Heart left ventricle (tissue), 16 donors: ENCODE measurements at places on chromosomes 6 and 20. TPM values are rescaled to one million over a fixed set of nuclear protein-coding genes. Genes with fewer than 3 reads are reported as not detected.

Gene IL20RA
- total RNA-seq, result 6.9 TPM

GRCh38 chr6:28709478-28710349, 184.0 kb downstream of the GPX5 start:
- no peak for DNase-seq

Gene MOG
- 6.8 TPM for total RNA-seq

Gene SLC17A1
- not detected for total RNA-seq

- DNase-seq, result no peak
Measured at GRCh38 chr20:36384022-36384619, 78.0 kb downstream of the DLGAP4 start.

DNA sequence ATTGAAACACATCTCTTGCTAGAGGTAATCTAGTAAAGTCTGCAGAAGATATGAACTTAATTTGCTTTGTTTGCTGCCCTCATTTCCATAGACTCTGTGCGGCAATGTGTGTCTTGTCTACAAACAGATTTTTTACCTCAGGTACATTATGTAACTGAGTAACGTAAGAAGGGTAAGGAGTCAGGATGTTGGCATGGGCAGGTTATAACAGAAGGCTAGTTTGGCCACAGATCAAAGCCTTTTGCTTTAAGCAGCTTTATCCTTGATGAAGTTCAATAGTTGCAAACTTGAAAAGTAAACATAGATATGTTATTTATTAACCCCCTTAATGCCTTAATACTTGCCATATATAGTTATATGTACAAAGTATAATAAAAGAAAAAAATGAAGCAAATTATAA, 391.6 kb upstream of the FKBP1C start:
- no peak for DNase-seq

Gene FOXC1
- total RNA-seq, result 2.7 TPM

Gene DPPA5
- not detected for total RNA-seq

DNA sequence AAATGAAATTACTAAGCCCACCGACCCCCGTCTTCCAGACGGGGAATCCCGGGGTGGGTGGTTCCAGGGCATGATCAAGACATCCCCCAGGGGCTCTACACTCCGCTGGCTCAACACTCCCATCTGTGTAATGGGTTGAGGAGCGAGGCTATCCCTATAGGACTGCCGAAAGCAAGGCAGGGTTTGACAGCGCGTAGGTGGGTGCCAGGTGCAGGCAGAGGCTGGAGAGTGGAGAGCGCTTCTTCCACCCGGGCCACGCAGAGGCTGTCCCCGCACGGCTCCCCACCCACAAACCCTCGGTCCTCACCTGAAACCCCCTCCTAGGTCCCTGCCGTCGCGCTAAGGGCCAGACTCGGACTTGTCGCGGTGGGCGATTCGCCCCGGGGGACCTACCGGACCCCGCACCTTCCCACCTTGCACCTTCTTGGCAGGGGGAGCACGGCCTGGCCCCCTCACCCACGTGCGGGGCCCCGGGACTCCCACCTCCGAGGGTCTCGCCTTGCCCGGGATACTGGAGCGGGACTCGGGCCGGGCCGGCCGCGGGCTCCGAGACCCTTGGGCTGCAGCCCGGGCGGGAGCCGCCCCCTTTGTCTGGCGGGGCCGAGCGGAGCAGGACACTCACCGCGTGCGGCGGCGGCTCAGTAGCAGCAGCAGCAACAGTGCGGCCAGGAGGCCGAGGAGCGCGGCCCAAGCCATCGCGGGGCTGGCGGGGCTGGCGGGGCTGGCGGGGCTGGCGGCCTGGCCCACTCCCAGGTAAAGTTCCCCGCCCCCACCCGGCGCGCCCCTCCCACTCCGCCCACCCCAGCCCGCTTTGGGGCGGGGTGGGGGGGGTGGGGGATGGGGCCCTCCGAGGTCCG, at the start of gene PTGIS:
TSS of gene PTGIS (minus strand) at position 717 of the 857 bp plus-strand sequence. CDS start at position 696, 21 bp downstream.
- DNase-seq, result peak; percentile 73

Gene CLPSL1
- not detected for total RNA-seq

DNA sequence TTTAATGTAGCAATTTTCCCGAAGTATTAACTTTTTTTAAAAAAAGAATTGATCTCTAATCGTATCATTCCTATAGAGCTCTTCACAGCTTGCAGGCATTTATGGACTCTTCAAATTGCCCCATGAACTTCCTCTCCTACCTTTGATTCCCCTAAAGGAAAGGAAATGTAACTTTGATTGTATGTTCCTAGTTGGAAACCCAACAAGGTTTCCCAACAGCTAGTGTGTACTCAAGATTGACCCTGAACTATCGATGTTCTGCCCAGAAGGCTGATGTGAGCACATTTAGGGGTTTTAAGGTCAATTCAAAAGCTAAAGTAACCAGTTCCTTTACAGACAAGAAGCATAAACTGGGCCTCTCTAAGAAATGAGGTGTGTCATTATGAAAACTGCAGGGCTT, 491.7 kb downstream of the PTPRT start:
- no peak for DNase-seq

Gene FERMT1
- total RNA-seq, result 2.2 TPM

DNA sequence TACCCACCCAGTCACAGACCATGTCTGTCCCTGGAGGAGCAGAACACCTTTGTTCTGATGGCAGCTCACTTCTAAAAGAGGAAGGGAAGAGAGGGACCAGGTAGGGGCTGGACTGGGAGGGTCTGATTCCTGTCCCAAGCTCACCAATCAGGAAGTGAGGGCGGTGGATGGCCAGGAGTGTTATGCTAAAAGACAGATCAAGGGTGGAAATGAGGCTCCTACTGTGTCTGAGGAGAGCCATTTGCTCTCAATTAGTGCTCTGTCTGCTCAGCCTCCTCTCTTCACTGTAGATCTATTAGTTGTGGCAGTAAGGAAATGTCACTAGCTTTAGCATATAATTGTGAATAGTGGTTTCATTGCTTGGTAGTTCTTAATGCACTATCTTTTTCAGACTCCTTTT, 72.5 kb downstream of the ARMC2 start:
- DNase-seq, result no peak

DNA sequence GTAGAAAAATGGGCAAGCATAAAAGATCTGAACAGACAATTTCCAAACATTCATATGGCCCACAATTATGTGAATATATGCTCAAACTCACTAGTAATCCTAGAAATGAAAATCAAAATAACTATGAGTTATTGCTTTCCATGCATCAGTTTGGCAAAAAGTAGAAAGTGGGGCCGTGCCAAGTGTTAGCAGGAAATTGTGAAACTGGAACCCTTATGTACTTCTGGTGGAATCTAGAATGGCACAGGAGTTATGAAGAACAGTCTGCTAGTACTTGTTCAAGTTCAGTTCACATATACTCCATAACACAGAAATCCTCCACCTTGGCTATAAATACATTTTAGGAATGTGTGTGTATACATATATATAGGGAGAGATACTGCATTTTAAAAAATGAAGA, 89.8 kb downstream of the EYA2 start:
- no peak for DNase-seq

Gene LIME1
- 2.8 TPM for total RNA-seq

DNA sequence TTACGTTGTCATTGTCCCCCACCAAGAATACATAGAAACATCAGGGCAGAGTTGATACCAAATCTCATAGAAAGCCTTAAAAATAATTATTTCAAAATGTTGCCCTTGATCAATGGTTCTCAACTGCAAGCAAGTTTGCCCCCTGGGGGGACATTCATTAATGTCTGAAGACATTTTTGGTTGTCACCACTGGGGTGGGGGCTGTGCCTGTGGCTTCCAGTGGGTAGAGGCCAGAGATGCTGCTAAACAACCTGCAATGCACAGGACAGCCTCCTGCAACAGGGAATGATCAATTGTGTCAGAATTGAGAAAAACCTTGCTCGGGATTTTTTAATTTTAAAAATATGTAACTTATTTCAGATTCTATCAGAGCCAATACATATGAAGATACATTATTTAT, 130.6 kb upstream of the DOK5 start:
- DNase-seq, result no peak

DNA sequence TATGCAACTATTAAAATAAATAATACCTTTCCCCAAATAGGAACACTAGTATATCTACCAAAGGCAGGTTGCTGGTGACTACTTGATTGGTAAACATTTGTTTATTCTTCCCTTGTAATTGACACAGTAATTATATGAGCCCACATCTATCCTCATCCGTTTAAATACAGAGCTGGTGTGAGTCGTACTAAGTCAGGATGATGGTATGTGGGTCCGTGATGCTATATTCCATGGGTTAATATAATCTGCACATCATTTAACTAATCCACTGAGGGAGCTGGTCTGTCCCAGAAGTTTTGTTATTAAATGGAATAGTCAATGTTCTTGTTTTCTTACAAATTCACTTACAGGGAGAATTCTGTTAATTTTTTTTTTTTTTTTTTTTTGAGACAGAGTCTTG, 164.0 kb upstream of the AGPAT4 start:
- DNase-seq, result no peak

DNA sequence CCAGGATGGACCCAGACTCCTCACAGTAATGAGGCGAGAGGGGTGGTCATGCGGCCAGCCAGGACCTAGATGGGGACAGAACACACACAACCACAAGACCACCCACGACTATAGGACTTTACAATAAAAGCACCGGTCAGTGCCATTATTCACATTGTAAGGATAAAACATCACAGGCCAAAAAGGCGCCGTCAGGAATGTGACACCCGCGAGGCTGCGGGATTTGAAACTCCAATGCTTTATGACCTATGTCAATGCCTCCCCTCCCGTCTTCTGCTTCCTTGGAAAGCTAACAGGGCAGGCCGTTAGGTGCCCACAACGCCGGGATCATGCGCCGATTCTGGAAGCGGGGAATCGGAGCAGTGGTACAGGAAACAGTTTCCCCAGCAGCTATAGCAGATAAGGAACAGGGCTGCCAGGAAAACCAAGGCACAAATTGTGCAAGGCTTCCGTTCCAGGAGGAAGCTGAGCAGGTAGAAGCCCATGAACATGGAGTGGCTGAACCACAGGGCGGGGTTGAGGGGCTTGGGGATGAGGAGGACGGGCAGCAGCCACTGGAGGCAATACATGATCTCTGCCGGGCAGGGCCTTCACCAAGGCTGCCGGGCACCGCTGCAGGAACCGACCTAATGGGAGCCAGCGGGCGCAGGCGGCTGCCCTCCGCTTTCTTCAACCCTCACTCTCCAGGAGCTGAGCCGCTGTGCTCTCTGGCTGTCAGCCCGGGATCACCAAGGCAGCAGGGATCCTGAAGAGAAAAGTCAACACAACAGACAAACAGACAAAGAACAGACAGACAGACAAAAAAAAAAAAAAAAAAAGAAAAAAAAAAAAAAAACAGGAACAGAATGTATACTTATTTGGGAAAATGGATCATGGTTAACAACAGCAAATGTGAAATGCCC, 2.2 kb upstream of the NNAT start:
- peak; percentile 71 for DNase-seq

DNA sequence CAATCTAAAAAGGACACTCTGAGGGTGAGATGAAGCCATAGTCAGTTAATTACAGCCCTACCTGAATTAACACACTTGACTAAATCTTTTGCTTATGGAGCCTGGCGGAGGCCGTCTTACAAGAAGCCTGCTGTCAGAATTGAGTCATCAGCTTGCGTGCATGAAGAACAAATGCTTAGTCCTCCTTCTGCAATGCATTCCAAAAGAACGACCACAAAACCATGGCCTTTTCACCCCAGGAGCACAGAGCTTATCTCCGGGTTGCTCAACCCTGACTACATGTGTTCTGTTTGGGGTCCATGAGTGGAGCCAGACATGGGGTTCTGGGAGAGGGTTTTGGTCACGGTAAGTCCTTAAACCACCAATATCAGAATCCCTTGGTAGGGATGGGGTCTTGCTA, 318.1 kb downstream of the CLIC5 start:
- no peak for DNase-seq

Gene C2
- 6.4 TPM for total RNA-seq

Gene GRM1
- 5.4 TPM for total RNA-seq

Gene TBC1D32
- 3.4 TPM for total RNA-seq

DNA sequence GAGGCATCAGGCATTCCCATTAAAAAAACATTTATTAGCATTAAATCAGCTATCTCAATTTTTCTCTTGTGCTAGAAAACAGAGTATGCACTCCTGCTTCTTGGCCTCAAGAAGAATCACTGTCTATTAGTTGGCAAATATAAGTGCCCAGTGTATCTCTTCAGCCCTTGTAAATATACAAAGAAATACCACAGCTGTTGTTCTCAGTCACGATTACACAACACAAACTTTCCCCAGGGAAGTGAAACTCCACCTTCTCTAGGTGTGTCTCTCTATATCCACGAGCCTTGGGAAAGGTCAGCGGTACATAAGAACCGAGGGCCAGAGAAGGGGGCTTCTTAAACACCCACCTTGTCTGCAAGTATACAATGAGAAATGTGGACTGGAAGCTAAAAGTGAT, 194.7 kb downstream of the PKHD1 start:
- DNase-seq, result no peak

Gene GINM1
- 54.2 TPM for total RNA-seq

GRCh38 chr6:131545317-131545716, 27.7 kb upstream of the ARG1 start:
- DNase-seq, result no peak

DNA sequence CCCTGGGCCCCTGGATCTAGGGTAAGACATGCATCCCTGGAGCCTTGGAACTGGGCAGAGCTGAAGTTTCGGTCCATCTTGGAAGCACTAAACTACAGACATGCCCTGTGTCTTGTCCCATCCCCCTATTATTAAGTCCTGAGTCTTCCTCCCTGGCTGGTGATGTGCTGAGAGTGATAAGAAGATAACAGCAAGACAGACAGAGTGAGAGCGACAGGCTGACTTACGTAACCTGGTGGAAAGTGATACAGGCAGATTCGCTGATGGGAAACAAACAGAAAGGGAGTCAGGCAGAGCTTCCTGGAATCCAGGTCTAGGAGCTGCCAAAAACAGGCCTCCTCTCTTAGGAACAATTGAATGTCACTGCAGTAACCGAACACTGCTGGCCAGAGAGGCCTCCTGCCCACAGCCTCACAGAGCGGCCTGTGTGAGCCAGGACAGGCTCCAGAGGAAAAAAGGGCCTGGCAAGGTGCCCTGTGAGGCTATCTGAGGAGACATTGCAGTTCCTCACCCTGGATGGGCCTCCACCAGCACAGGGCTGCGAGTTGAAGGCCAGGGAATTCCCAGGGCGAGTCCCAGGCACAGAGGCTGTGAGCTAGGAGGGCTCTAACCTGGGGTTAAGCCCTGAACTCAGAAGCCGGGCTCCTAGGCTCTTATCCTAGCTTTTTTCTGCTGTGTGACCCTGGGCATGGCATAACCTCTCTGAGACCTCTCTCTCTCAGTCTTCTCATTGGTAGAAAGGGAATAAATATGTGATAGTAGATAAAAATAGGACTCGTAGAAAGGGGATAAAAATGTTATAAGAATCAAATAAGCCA, 34.2 kb upstream of the B4GALT5 start:
- peak; percentile 95 for DNase-seq

DNA sequence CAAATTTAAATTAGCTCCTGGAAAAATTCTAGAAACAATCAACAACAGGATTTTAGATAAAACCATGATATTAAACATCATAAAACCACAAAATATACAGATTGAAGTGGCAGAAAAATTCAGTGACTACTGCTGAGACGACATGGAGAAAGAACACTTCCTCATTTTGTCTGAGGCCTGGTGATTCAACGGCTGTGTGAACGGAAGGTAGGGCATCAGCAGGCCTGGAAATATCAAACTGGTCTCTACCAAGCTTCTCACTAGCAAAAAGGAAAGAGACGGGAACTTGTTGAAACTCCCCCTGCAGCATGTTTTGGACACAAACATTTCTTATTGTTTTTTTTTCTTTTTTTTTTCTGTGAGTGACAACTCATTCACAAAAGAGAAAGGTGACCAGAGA, 58.0 kb upstream of the AHI1 start:
- DNase-seq, result no peak

Gene THBD
- total RNA-seq, result 12.4 TPM

Gene CAGE1
- total RNA-seq, result not detected

- no peak for DNase-seq
Measured at GRCh38 chr20:53937339-53937741, 133.1 kb downstream of the BCAS1 start.
